Tongue (tissue), 3 donors: ENCODE measurements at places on chromosomes 12 and 14.

GRCh38 chr14:49250109-49250508, 336.1 kb downstream of the RPS29 start:
- DNase-seq: no peak

GRCh38 chr12:5047094-5047493, 3.4 kb downstream of the KCNA5 start:
- DNase-seq: peak; percentile 79

DNA sequence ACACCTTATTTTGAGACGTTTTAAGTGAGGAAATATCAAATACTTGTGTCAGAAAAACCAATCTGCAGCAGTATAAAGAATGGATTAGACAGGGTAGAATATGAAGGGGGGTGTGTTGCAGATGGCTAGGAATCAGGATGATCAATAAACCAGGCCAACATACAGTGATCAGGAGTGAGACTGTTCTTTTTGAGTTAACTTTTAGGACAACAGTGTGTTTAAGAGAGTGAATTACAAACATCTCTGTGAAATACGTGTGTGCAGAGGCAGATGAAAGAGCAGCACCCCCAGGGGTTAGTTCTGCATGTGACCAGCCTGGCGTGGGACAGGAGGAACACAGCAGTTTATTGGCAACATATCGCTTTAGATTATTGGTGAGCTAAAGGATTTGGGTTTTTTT, 10.6 kb upstream of the NRDE2 start:
- DNase-seq: no peak

GRCh38 chr12:1826867-1827705, 6.7 kb downstream of the LRTM2 start:
- no peak for DNase-seq

- DNase-seq: no peak
These were observed 100.0 kb downstream of the PIWIL1 start for GRCh38 chr12:130437555-130438242.

- no peak for DNase-seq
These were observed 71.6 kb upstream of the KRAS start for GRCh38 chr12:25322351-25322750.

GRCh38 chr14:101103321-101103901, 199.9 kb upstream of the RTL1 start:
- no peak for DNase-seq

DNA sequence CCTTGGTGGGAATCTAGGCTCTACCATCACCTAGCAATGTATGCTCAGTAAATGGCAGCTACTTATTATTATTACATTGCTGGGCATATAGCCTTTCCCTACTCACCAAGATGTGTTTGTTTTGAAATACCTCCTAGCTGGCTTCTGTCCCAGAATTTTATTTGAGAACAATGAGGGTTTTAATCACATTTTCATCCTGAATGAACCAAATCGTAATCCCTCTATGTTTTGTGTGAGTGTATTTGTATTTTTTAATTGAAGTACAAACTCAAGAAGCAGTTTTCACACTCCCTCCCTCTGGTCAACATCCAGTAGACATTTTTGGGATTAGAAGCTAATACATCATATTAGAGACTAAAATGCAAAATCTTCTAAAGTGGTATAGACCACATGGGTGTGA, 7.6 kb downstream of the SLC7A8 start:
- DNase-seq: no peak

DNA sequence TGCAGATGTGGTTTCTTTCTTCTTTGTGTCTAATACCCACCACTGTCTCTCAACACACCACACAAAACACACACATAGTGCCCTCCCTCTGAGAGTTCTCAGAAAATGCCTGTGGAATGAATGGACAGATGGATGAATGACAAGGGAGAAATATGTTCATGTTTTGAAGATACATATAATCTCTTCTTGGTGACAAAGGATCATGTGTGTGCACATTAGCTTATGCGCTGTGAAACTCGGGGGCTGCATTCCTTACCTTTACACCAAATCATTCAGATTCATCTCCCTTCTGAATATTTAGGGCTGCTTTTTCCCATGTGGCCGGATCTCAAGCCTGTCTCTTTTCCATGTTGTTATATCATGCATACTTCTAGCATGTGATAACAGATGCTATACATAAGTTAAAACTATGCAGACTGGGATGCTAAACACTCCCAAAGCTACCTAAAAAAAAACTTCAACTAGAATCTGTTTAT, 111.4 kb downstream of the EPS8 start:
- DNase-seq: no peak

DNA sequence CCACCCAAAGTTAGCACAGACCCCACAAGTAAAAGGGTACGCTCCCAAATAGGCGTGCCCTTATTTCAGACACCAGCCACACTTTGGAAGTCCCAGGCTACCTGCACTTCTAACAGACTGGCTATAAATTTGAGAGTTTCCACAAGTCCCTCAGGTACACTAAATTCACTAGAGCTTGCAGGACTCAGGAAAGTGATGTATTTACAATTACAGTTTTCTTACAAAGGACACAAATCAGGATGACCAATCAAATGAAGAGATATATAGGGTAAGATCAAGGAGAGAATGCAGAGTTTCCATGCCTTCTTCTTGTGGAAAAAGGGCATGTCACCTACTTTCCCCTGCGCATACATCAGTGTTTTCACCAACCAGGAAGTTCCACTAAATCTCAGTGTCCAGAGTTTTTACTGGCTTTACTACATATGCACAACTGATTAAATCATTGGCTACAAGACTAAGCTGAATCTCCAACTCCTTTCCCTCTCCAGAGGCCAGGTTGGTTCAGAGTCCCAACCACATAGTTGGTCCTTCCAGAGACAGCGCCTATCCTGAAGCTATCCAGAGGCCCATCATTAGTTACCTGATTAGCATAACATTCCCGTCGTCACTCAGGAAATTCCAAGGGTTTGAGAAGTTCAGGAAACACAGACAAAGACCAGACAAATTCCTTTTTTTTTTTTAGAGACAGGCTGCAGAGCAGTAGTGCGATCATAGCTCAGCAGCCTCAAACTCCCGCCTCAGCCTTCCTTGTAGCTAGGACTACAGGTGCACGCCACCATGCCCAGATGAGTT, 84.2 kb downstream of the DENND5B start:
- no peak for DNase-seq

DNA sequence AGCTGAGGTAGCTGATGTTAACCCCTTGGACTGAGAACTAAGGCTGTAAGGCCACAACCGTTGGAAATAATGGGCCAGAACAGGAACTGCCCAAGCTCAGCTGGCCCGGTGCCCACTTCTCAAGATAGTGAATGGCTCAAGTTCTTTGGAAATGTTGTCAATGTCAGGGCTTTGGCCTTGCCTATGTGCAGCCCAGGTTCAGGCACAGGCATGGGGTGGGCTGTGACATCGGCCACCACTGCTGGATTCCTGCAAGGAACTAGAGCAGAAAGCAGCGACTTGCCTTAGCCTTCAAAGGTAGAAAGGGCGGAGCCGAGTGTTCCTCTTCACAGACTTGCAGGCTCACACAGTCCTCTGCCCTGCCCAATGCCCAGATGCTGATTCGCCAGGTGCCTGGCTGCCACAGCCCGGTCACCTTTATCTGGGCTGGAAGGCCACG, 291.2 kb downstream of the ZFP36L1 start:
- no peak for DNase-seq

DNA sequence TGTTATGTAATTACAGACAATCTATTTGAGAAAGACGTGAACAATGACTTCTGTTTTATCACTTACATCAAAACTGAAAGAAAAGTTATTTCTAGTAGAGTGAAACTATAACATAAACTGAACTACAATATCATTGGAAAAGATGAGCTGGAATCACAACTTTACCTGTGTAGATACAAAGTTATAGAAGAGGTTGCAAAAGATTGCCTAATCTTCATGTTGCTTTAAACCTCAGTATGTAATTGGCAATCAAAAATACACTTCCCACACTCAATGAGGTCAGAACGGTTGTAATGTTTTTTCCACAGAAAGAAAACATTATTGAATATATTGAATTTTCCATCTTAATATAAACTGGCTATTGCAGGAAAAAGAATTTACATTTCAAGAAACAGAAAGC, 37.7 kb upstream of the GXYLT1 start:
- no peak for DNase-seq

- DNase-seq: no peak
These were observed 1.1 kb upstream of the HOXC8 start for GRCh38 chr12:54007538-54008259.

DNA sequence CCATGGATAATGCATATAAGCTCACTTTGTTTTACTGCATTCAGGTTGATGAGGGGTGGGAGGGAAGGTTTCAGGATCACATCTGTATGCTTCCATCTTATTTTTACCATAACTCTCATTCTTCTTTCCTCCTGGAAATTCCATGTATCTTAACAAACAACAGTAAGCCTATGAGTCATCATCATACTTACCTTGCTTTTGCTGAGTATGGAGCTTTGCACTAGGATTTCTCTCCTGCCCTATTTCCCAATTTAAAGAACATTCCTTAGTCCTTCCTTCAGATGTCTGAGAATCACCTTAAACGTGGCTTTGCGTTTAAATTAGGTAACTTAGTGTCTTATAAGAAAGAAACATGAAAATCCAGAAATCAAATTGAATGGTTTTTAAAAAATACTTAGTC, 1.6 kb upstream of the CLEC14A start:
- DNase-seq: no peak

- no peak for DNase-seq
These were observed 12.2 kb upstream of the MYH7 start for GRCh38 chr14:23447361-23448350.

DNA sequence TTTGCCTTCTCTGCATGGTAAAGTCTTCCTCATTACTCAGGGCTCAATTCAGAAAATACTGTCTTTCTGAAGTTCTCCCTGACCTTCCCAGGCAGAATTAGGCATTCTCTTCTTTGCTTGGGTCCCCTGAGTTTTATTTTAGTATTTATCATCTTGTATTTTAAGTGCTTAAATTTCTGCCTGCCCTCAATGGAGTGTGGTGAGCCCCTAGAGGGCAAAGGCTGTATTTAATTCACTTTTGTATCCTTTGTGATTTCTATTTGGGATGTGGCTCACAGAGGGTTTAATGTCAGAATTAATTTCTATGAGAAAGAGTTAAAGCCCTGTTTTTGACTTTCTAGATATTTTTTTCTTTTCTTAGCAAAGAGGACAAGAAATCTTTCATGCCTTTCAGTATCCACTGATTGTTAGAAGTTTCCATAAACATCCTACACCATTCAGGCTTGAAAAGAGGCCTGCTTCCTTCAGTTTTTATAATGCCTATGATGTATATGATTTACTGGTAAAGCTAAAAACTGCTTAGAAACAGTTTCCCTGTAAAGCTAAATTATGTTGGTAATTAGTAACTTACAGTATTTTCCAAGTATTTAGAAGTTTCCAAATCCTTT, 55.6 kb upstream of the PTPRB start:
- no peak for DNase-seq

DNA sequence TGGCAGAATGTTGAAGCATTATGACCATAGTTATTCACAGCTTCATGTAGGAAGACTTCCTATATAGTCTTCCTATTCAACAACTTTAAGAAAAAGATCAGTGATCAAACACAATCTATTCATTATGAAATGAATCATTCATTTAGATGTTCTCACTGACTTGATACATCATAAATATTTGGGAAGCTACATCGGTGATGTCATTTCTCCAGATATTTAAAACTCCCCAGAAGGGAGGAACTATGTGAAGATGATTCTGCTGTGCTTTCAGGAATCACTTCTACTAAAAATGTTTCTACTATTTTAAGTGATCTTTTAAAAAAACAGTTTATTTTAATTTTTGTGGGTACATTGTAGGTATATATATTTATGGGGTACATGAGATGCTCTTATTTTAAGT, 316.4 kb downstream of the BCAT1 start:
- DNase-seq: no peak

- DNase-seq: no peak
These were observed 463.4 kb downstream of the TMEM121 start for GRCh38 chr14:105989566-105990302.

- no peak for DNase-seq
These were observed 153.7 kb downstream of the PRKD1 start for GRCh38 chr14:29773990-29774389.

DNA sequence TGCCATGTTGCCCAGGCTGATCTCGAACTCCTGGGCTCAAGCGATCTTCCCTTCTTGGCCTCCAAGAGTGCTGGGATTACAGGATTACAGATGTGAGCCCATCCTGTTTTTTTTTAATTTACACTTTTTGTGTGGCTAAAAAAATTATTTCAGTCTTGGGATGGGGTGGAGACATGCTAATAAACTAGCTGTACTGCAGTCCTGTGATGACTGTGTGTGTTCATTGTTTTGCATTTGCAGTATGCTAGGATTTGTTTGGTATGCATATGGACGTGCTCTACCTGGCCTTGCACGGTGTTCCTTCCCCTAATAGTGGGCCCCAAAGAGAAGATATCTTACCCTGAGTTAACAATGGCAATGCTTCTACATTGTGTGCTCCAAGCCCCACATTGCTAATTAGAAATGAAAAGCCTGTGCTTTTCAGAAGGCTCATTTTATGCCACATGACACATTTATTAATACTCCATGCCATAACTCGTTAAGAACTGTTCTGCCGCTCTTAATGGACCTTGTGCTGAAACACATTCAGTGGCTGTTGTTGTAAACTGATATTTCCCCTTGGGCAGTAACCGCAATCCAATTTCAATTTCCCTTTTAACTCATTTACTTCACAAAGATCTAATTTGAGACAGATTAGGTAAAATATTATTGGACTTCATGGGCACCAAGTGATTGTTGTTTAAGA, 86.4 kb downstream of the SCN8A start:
- DNase-seq: no peak

- no peak for DNase-seq
These were observed 713.2 kb downstream of the NOVA1 start for GRCh38 chr14:25884657-25885056.

- DNase-seq: no peak
These were observed 17.7 kb downstream of the SLC11A2 start for GRCh38 chr12:51008329-51009055.

- DNase-seq: no peak
These were observed 223.5 kb downstream of the BTG1 start for GRCh38 chr12:91922139-91922538.

DNA sequence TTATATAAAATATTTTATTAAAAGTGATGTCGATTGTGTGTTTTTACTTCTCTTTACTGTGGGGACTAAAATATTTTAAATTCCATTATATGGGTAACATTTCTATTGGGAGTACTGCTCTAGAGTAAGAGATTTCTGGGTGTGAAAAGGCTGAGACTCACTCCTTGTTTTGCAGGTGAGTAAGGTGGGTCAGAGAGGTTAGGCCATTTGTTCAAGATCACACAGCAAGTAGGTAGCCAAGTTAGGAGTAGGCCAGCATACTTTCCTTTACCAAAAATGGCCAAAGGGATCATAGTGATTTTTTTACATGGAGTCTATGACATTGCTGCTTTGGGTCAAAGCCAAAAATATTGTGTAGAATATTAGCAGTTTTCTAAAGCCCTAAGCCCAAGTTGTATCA, 138.0 kb downstream of the ETV6 start:
- DNase-seq: no peak

- DNase-seq: no peak
These were observed 29.4 kb downstream of the TTC9 start for GRCh38 chr14:70670992-70671651.
